ENCODE measurements at places on chromosomes 12 and 14. TPM values are rescaled to one million over a fixed set of nuclear protein-coding genes. Genes with fewer than 3 reads are reported as not detected.

HOXC5 gene
- total RNA-seq: not detected

WBP11 gene
- total RNA-seq: 8.6 TPM

BMAL2 gene
- 6.5 TPM for total RNA-seq

NPFF gene
- total RNA-seq: not detected

LRP1-AS gene
- total RNA-seq: not detected

ZNF891 gene
- total RNA-seq: 0.86 TPM

TESPA1 gene
- 0.37 TPM for total RNA-seq

PTGES3 gene
- total RNA-seq: 92.9 TPM

IL22 gene
- not detected for total RNA-seq

KRT3 gene
- total RNA-seq: not detected

PRKAG1 gene
- total RNA-seq: 31.9 TPM

IQSEC3 gene
- 0.15 TPM for total RNA-seq

FAM181A gene
- total RNA-seq: not detected

GNG2 gene
- total RNA-seq: 2.2 TPM

ACACB gene
- 180 TPM for total RNA-seq

MSI1 gene
- not detected for total RNA-seq

KCNC2 gene
- not detected for total RNA-seq

SLC7A7 gene
- 6.2 TPM for total RNA-seq

TUBA1B gene
- total RNA-seq: 370 TPM

INHBE gene
- 106 TPM for total RNA-seq

FOXG1 gene
- not detected for total RNA-seq

IFNG-AS1 gene
- 0.24 TPM for total RNA-seq

TRIP11 gene
- 23.7 TPM for total RNA-seq

WASHC4 gene
- 24.4 TPM for total RNA-seq

CYP27B1 gene
- 0.25 TPM for total RNA-seq

OR6C3 gene
- not detected for total RNA-seq

LALBA gene
- total RNA-seq: not detected

FOXN3 gene
- 41.5 TPM for total RNA-seq

KRT77 gene
- not detected for total RNA-seq

HSP90AA1 gene
- total RNA-seq: 390 TPM

TSPAN9 gene
- total RNA-seq: 24.2 TPM

PDE3A gene
- total RNA-seq: 0.79 TPM

RPL10L gene
- total RNA-seq: not detected

LBHD2 gene
- not detected for total RNA-seq

DPY19L2 gene
- 0.26 TPM for total RNA-seq

ASCL4 gene
- not detected for total RNA-seq

MGAT4C gene
- 0.06 TPM for total RNA-seq

MIP gene
- 0.42 TPM for total RNA-seq

ERP27 gene
- 1.0 TPM for total RNA-seq

TAS2R8 gene
- not detected for total RNA-seq

GLTP gene
- 18.7 TPM for total RNA-seq

CIDEB gene
- 205 TPM for total RNA-seq

PTGER2 gene
- total RNA-seq: 1.9 TPM

EVL gene
- 23.6 TPM for total RNA-seq

BTBD6 gene
- 17.2 TPM for total RNA-seq

DAO gene
- total RNA-seq: 33.6 TPM

GDF3 gene
- total RNA-seq: not detected

KANSL2 gene
- 9.9 TPM for total RNA-seq

TPPP2 gene
- total RNA-seq: 3.4 TPM

WIF1 gene
- not detected for total RNA-seq

NGB gene
- not detected for total RNA-seq

SYCP3 gene
- not detected for total RNA-seq

KRT85 gene
- total RNA-seq: not detected

ASCL1 gene
- 0.18 TPM for total RNA-seq
